NCI-H524 (cell line): ENCODE measurements at places on chromosomes 7 and 10.

DNA sequence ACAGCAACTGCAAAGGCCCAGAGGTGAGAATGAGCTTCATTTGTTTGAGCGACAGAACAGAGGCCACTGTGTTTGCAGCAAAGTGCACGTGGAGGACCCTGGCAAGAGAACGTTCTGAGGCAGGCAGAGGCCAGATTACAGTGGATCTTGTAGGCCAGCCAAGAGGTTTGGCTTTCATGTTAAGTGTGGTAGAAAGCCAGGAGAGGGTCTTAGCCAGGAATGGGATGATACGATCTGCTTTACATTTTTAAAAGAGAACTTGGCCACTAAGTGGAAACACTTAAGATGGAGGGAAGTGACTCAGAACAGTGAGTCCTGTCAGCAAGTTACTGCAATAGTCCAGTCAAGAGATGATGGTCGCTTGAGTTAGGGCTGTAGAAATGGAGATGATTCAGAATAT, 4.6 kb downstream of the CCDC136 start:
- no peak for DNase-seq

- DNase-seq = no peak
Observed at GRCh38 chr10:43136995-43137716, 1.1 kb upstream of the CSGALNACT2 start.

DNA sequence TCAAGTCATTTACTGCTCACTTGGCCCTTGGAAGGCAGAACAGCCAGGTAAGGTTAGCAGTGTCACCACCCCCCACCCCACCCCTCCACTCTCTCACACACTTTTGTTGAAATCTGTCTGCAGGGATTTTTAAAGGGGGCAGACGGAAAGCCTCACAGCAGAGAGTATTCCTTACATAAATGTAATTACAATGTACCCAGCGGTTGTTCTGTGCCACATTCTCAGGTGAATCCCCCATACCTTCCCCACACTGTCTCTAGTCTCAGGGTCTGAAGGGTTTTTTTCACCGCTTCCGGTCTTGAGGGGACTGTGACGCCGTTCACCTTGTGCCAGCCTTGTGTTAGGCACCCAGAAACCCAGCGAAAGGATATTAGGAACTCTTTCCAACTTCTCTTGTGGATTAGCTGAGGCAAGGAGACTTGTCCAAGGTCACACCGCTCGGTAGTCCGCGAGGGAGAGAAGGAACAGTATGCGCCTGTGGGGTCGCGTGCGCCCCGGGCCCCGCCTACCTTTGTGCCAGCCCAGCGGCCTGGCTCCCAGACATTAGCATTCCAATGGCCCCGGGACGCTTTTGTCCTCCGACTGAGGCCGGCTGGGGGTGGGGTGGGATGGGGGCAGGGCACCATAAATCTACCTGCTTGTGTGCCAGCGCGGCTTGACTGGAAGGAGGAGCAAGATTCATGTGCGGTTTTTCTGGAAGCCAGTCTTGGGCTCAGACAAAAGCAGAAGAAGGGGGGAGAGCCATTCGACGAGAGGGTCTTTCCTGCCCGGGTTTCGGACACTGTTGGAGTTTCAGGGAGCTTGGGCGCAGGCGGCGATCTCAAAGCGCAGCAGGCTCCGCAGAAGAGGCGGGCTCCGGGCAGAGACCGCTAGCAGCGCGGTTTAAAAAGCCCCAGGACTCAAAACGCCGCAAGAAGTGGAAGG, 4.5 kb downstream of the NEUROG3 start:
- DNase-seq = no peak

DNA sequence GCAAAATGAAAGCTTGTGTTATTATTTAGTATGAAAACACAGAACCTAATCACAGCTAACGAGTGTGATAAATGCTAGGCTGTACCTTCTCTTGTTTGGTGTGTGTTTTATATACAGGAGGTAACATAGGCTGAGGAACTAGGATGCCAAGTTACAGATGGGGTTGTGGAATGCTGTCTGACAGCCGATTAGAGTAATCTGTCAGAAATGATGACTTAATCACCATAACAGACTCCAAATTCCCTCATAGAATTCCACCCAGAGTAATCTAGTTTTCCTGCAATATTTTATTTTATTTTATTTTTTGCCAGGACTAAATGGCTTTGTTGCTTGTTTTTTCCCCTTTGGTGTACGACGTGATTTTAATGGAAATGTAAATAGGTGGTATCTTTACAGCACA, 221.2 kb downstream of the CELF2 start:
- DNase-seq = no peak
